Fibroblast of the aortic adventitia (primary cell): ENCODE measurements at places on chromosomes 3 and 15. TPM values are rescaled to one million over a fixed set of nuclear protein-coding genes. Genes with fewer than 3 reads are reported as not detected.

Gene NANOGP8
- 0.81 TPM in 1 of 2 replicates, not detected in the other for total RNA-seq

Gene WDR93
- 0.09 and 0.49 TPM in 2 replicates for total RNA-seq

Gene A4GNT
- total RNA-seq = not detected in 2 replicates

Gene ROBO2
- total RNA-seq = under 0.01 and 1.2 TPM in 2 replicates

Gene REC114
- total RNA-seq = not detected in 2 replicates

Gene KBTBD12
- under 0.01 TPM in 1 of 2 replicates, not detected in the other for total RNA-seq

Gene SRGAP3
- 4.6 and 6.1 TPM in 2 replicates for total RNA-seq

Gene SLC9C1
- total RNA-seq = 0.33 and 0.45 TPM in 2 replicates

Gene ATXN7
- 8.6 and 21.0 TPM in 2 replicates for total RNA-seq

Gene CPN2
- total RNA-seq = not detected in 2 replicates

Gene DNAH12
- 0.09 and 0.25 TPM in 2 replicates for total RNA-seq

Gene HDGFL3
- 52.0 and 167 TPM in 2 replicates for total RNA-seq

Gene ROPN1B
- not detected in 2 replicates for total RNA-seq
